ENCODE measurements at places on chromosomes 16 and 17. TPM values are rescaled to one million over a fixed set of nuclear protein-coding genes. Genes with fewer than 3 reads are reported as not detected.

The NLGN2 gene
- 1.7 TPM for total RNA-seq

GRCh38 chr16:71387045-71387871 is 28.7 kb downstream of the CALB2 start:
- DNase-seq = no peak
- no peaks in the 10 kb centered on the region for H3K27me3 ChIP-seq
- H3K27ac ChIP-seq = no peak overlapping the region

GRCh38 chr16:27359051-27359450 is 42.9 kb upstream of the IL21R start:
- peaks cover 2% of the 10 kb centered on the region for H3K4me1 ChIP-seq
- H3K27me3 ChIP-seq = no peaks in the 10 kb centered on the region
- H3K27ac ChIP-seq = no peak overlapping the region
- H3K4me3 ChIP-seq = no peak overlapping the region

GRCh38 chr17:9217151-9218056 is 196.1 kb downstream of the NTN1 start:
- no peak overlapping the region for H3K4me3 ChIP-seq
- peak; percentile 62 for DNase-seq
- no peaks in the 10 kb centered on the region for H3K27me3 ChIP-seq
- H3K27ac ChIP-seq = peak overlapping the region; percentile 79
- no peaks in the 10 kb centered on the region for H3K36me3 ChIP-seq
- H3K4me1 ChIP-seq = peaks cover 6% of the 10 kb centered on the region

The NGFR gene
- total RNA-seq = 0.18 TPM

- H3K27ac ChIP-seq = peak overlapping the region; percentile 84
- peak overlapping the region; percentile 93 for H3K4me3 ChIP-seq
- H3K4me1 ChIP-seq = peaks cover 13% of the 10 kb centered on the region
- DNase-seq = no peak
- no peaks in the 10 kb centered on the region for H3K27me3 ChIP-seq
Measured at GRCh38 chr16:56423584-56424403, 1.6 kb downstream of the AMFR start.

The CIBAR2 gene
- 0.18 TPM for total RNA-seq

The TOM1L1 gene
- total RNA-seq = 20.1 TPM

The RAB26 gene
- total RNA-seq = 1.1 TPM

DNA sequence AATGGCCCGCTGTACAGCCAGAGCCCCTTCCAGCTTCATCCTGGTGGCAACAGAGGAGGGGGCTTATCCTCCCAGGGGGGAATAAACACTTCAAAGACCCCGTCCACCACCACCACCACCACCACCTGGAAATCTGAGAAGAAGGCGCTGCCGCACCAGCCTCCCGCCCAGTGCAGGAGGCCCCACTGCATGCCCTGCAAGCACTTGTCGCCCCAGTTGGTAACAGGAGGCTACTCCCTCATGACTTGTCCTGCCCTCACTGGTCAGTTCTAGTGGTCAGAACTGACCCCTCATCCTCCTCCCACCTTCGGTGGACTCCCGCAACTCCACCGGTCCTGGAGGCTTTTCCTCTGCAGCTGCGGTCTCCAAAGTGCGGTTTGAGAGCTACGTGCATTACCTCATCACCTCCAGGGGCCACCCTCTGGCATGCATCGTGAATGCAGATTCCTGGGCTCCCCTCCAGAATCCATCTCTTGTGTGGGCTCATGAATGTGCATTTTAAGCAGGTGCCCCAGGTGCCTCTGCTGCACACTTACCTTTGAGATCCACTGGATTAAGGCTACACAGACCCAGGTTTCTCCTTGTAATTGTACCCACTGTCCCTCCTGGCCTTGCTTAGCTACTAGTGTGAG is 71.8 kb downstream of the SRCIN1 start:
- no peaks in the 10 kb centered on the region for H3K36me3 ChIP-seq
- no peaks in the 10 kb centered on the region for H3K4me1 ChIP-seq
- no peak overlapping the region for H3K27ac ChIP-seq
- H3K4me3 ChIP-seq = no peak overlapping the region
- no peak for DNase-seq
- peaks cover 37% of the 10 kb centered on the region for H3K27me3 ChIP-seq

GRCh38 chr17:45759761-45760160 is 24.4 kb upstream of the CRHR1 start:
- no peak overlapping the region for H3K27ac ChIP-seq
- no peak for DNase-seq
- H3K4me1 ChIP-seq = no peaks in the 10 kb centered on the region
- no peak overlapping the region for H3K4me3 ChIP-seq
- H3K27me3 ChIP-seq = peaks cover 15% of the 10 kb centered on the region
- H3K36me3 ChIP-seq = no peaks in the 10 kb centered on the region

The AANAT gene
- not detected for total RNA-seq

- H3K36me3 ChIP-seq = peaks cover 48% of the 10 kb centered on the region
- no peaks in the 10 kb centered on the region for H3K27me3 ChIP-seq
- no peak for DNase-seq
- no peak overlapping the region for H3K4me3 ChIP-seq
- no peak overlapping the region for H3K27ac ChIP-seq
- H3K4me1 ChIP-seq = no peaks in the 10 kb centered on the region
Measured at GRCh38 chr16:64983231-64983630, 138.6 kb downstream of the CDH11 start.

GRCh38 chr16:88534638-88535190 is 35.5 kb upstream of the ZC3H18 start:
- no peak overlapping the region for H3K27ac ChIP-seq
- H3K36me3 ChIP-seq = peaks cover 3% of the 10 kb centered on the region
- H3K4me1 ChIP-seq = peaks cover 12% of the 10 kb centered on the region
- DNase-seq = peak; percentile 29
- H3K4me3 ChIP-seq = peak overlapping the region; percentile 98
- H3K27me3 ChIP-seq = peaks cover 14% of the 10 kb centered on the region

The ABCC11 gene
- under 0.01 TPM for total RNA-seq

DNA sequence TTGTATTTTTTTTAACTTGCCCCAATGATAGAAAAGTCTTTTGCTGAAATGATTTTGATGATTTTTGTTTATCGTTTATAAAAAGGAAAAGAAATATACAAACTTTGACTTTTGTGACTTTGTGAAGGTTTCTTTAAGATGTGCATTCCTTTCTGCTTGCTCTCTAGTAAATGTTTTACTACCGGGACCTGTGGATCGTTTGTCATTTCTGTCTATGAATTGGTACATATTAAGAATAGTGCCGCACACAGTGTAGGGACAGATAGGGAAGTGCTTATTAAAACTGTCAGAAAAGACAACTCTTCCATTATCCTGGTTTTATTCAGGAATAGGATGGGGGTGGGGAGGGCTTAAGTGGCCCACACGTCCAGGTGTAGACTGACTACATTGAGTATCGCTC is 8.1 kb upstream of the PSMC5 start:
- peaks cover 20% of the 10 kb centered on the region for H3K4me1 ChIP-seq
- H3K36me3 ChIP-seq = peaks cover 84% of the 10 kb centered on the region
- no peak overlapping the region for H3K4me3 ChIP-seq
- no peaks in the 10 kb centered on the region for H3K27me3 ChIP-seq
- no peak for DNase-seq

The CEP112 gene
- 3.6 TPM for total RNA-seq

The SHPK gene
- total RNA-seq = 14.3 TPM

- H3K27me3 ChIP-seq = no peaks in the 10 kb centered on the region
- peak within 1 kb of the TSS; percentile 97 for H3K27ac ChIP-seq
- peaks cover 13% of the 10 kb centered on the region for H3K36me3 ChIP-seq
- no peak for DNase-seq
- peak within 1 kb of the TSS; percentile 85 for H3K4me3 ChIP-seq
Measured at GRCh38 chr16:30526137-30526822, at the start of gene ZNF768. TSS of gene ZNF768 (minus strand) at chr16:30526566. CDS start at chr16:30526413, 153 bp downstream.

- H3K27me3 ChIP-seq = peaks cover 58% of the 10 kb centered on the region
- no peak overlapping the region for H3K27ac ChIP-seq
- H3K36me3 ChIP-seq = no peaks in the 10 kb centered on the region
- DNase-seq = no peak
Measured at GRCh38 chr17:2024572-2025219, 438 bp downstream of the RTN4RL1 start.

- H3K27me3 ChIP-seq = no peaks in the 10 kb centered on the region
- peaks cover 4% of the 10 kb centered on the region for H3K36me3 ChIP-seq
- no peak for DNase-seq
- peak overlapping the region; percentile 82 for H3K4me3 ChIP-seq
- peak overlapping the region; percentile 78 for H3K27ac ChIP-seq
- H3K4me1 ChIP-seq = no peaks in the 10 kb centered on the region
Measured at GRCh38 chr17:35372846-35373533, 431 bp downstream of the SLFN11 start.

GRCh38 chr16:55499951-55500529 is 8.8 kb upstream of the LPCAT2 start:
- no peaks in the 10 kb centered on the region for H3K27me3 ChIP-seq
- H3K27ac ChIP-seq = peak overlapping the region; percentile 83
- H3K4me3 ChIP-seq = no peak overlapping the region
- H3K36me3 ChIP-seq = peaks cover 53% of the 10 kb centered on the region
- peaks cover 34% of the 10 kb centered on the region for H3K4me1 ChIP-seq

The HOXB1 gene
- total RNA-seq = not detected

The OR3A3 gene
- total RNA-seq = not detected

GRCh38 chr16:57962756-57963155 is 8.2 kb downstream of the CNGB1 start:
- no peak overlapping the region for H3K4me3 ChIP-seq
- no peak for DNase-seq
- no peaks in the 10 kb centered on the region for H3K4me1 ChIP-seq
- peaks cover 50% of the 10 kb centered on the region for H3K27me3 ChIP-seq
- H3K27ac ChIP-seq = no peak overlapping the region
- H3K36me3 ChIP-seq = no peaks in the 10 kb centered on the region

DNA sequence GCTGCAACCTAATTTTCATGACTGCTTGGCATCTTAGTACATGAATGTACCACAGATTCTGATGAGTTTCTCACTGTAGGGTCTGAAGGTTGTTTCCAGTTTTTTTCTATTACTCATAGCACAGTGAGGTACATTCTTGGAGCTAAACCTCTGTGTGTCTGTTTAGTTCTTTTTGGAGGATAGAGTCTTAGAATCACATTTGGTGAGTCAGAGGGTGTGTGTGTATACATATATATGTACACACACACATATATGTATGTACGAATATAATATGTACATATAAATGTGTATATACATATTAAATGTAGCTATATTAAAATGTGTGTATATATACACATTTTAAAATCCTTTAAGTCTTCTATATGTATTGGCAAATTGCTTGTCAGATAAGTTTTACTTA is 72.9 kb downstream of the NTN1 start:
- H3K36me3 ChIP-seq = no peaks in the 10 kb centered on the region
- no peak overlapping the region for H3K27ac ChIP-seq
- no peak overlapping the region for H3K4me3 ChIP-seq
- H3K4me1 ChIP-seq = no peaks in the 10 kb centered on the region
- H3K27me3 ChIP-seq = no peaks in the 10 kb centered on the region
- no peak for DNase-seq

GRCh38 chr17:71809537-71809936 is 311.3 kb upstream of the SOX9 start:
- H3K36me3 ChIP-seq = no peaks in the 10 kb centered on the region
- no peak for DNase-seq
- peaks cover 2% of the 10 kb centered on the region for H3K27me3 ChIP-seq
- H3K4me3 ChIP-seq = no peak overlapping the region
- H3K27ac ChIP-seq = no peak overlapping the region
- no peaks in the 10 kb centered on the region for H3K4me1 ChIP-seq

The DRG2 gene
- total RNA-seq = 43.6 TPM

GRCh38 chr16:62978451-62978850 is 942.2 kb upstream of the CDH8 start:
- no peak overlapping the region for H3K27ac ChIP-seq
- H3K4me3 ChIP-seq = no peak overlapping the region
- no peak for DNase-seq
- no peaks in the 10 kb centered on the region for H3K4me1 ChIP-seq
- no peaks in the 10 kb centered on the region for H3K27me3 ChIP-seq

The NPIPA3 gene
- not detected for total RNA-seq

DNA sequence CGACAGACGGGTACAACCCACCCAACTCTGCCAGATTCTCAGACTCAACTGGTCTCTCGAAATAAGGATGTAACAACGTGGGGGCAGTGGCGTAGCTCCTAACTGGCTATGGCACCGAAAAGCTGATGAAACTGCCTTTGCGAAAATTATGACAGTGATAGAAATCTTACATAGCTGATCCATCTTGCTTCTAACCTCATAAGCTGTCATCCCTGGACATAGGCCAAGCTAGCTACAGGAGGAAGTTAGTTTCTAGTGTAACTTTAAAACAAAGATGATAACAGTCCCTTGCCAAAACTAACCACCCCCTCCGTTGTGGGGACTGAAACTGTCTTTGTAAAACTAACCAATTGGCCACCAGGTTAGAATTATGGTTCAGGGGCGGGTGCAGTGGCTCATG is 220.1 kb downstream of the SLC39A11 start:
- H3K27ac ChIP-seq = no peak overlapping the region
- H3K36me3 ChIP-seq = no peaks in the 10 kb centered on the region
- no peak overlapping the region for H3K4me3 ChIP-seq

The SAMD14 gene
- 1.4 TPM for total RNA-seq

GRCh38 chr17:75587675-75588595 is at the start of gene MYO15B:
TSS of gene MYO15B (plus strand) at chr17:75587800. CDS start at chr17:75588058, 258 bp downstream.
- no peaks in the 10 kb centered on the region for H3K36me3 ChIP-seq
- DNase-seq = no peak
- no peaks in the 10 kb centered on the region for H3K4me1 ChIP-seq
- H3K27me3 ChIP-seq = peaks cover 26% of the 10 kb centered on the region
- H3K4me3 ChIP-seq = no peak within 1 kb of the TSS

The CD19 gene
- total RNA-seq = not detected

GRCh38 chr16:66222756-66223155 is 143.7 kb upstream of the CDH5 start:
- H3K4me1 ChIP-seq = peaks cover 8% of the 10 kb centered on the region
- H3K27ac ChIP-seq = no peak overlapping the region
- H3K27me3 ChIP-seq = peaks cover 11% of the 10 kb centered on the region
- no peak for DNase-seq
- no peak overlapping the region for H3K4me3 ChIP-seq

GRCh38 chr17:2027528-2028233 is 2.3 kb upstream of the DPH1 start:
- peaks cover 39% of the 10 kb centered on the region for H3K27me3 ChIP-seq
- no peaks in the 10 kb centered on the region for H3K36me3 ChIP-seq
- H3K4me3 ChIP-seq = no peak overlapping the region
- H3K4me1 ChIP-seq = peaks cover 5% of the 10 kb centered on the region
- H3K27ac ChIP-seq = no peak overlapping the region

- H3K27ac ChIP-seq = no peak overlapping the region
- no peaks in the 10 kb centered on the region for H3K27me3 ChIP-seq
- DNase-seq = no peak
- no peak overlapping the region for H3K4me3 ChIP-seq
Measured at GRCh38 chr16:70483426-70483825, 29.0 kb downstream of the FCSK start.

The TMEM235 gene
- not detected for total RNA-seq

DNA sequence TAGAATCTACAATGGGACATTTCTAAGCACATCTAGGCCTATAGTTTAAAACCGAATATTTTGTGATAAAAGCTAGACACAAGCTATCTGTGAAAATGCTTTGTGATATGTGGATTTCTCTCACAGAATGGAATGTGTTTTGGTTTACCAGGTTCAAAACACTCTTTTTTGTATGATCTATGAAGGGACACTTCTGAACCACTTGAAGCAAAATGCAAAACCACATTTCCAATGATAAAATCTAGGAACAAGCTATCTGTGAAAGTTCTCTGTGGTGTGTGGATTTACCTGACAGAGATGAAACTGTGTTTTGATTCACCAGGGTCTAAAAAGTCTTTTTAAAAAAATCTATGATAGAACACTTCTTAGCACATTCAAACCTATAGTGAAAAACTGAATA is 2192.4 kb downstream of the TP53TG3F start:
- no peak for DNase-seq
- H3K27ac ChIP-seq = no peak overlapping the region
- H3K36me3 ChIP-seq = no peaks in the 10 kb centered on the region
- H3K4me1 ChIP-seq = no peaks in the 10 kb centered on the region
- no peaks in the 10 kb centered on the region for H3K27me3 ChIP-seq

GRCh38 chr17:4948166-4948930 is at the start of gene PFN1:
TSS of gene PFN1 (minus strand) at chr17:4948530. CDS start at chr17:4948394, 136 bp downstream.
- H3K4me1 ChIP-seq = peaks cover 32% of the 10 kb centered on the region
- H3K4me3 ChIP-seq = peak within 1 kb of the TSS; percentile 98
- H3K36me3 ChIP-seq = peaks cover 30% of the 10 kb centered on the region
- DNase-seq = peak; percentile 91
- peak within 1 kb of the TSS; percentile 96 for H3K27ac ChIP-seq
